ENCODE measurements at places on chromosomes 5 and 9.

DNA sequence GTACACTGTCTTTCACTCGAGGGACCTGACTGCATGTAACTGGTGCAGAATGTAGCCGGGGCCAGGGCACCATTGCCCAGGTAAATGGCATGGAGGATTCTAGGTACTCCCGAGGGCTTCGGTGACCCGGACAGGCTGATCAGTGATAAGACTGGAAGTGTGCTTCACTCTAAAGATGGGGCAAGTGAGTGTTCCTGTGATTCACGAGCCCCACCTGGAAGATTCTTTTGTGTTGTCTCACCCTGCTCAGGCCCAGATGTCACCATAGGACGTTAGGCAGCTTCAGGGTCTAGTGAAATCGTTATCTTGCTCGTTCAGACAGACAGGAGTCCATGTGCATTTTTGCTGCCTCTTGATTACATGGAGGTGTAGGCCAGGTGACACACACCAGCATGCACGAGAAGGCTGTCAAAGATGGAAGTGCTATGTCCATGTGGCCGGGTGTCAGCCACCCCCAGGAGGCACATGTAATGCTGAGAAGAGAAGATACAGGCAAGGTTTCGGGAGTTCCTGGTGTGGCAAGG, 73.9 kb downstream of the WNK2 start:
- no peak for DNase-seq

- DNase-seq: no peak
Observed at GRCh38 chr9:31740705-31741104, 643.7 kb upstream of the ACO1 start.

- DNase-seq: no peak
Observed at GRCh38 chr5:158549311-158549710, 550.4 kb downstream of the EBF1 start.

GRCh38 chr5:101720033-101720432, 576.1 kb downstream of the SLCO4C1 start:
- DNase-seq: no peak

DNA sequence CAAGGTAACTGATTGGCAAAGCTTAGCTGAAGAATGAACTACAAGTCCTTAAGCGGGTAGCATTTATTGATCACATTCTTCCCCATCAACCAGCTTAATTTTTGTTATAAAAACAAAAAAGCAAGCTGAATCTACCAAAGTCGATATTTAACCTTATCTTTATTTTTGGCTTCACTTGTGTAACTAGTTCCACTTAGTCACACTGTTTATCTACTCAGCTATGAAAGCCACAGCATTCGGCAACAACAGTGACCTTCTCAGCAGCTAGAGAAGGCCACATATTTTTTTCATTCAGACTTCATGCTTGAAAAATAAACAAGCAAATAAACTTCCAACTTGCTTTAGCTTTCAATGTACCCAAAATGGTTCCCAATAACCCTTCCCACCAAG, 69.4 kb downstream of the KLHL3 start:
- DNase-seq: no peak

GRCh38 chr9:108282872-108283271, 572.9 kb downstream of the ACTL7B start:
- DNase-seq: no peak

DNA sequence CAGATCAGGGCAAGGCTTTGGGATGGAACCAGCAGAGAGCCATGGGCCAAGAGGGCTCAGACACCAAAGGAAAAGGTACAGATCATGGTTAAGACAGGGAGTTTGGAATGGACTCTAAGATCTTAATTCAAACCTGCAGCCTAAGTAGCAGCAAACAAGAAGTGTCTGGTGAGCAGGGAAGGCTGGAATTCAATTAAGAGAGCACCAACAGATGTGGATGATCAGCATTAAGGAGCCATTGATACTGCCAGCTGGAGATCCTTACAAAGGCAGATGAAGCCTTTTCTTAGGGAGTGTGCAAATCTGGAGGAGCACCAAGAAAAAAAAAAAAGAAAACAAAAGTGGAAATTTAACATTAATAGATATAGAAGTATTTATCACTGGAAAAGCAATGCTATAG, 516.8 kb downstream of the RASEF start:
- no peak for DNase-seq

DNA sequence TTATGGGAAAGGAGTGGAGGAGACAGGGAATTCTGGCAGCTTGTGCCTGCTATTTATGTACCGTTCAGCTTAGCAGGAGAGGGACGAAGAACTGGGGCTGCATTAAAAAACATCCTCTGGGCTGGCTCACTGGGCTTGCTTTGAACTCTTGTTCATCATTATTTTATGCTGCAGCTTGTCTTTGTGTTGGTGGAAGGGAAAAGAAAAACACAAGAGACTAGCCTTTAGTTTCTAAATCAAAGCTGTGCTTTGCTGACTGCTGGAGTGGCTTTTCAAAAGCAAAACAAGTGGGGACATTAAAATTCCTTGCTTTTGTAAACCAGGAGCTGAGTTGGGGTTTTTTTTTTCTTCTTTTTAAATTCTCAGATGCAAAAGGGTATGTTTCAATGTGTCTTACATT, 5.9 kb upstream of the RGMB start:
- DNase-seq: no peak

DNA sequence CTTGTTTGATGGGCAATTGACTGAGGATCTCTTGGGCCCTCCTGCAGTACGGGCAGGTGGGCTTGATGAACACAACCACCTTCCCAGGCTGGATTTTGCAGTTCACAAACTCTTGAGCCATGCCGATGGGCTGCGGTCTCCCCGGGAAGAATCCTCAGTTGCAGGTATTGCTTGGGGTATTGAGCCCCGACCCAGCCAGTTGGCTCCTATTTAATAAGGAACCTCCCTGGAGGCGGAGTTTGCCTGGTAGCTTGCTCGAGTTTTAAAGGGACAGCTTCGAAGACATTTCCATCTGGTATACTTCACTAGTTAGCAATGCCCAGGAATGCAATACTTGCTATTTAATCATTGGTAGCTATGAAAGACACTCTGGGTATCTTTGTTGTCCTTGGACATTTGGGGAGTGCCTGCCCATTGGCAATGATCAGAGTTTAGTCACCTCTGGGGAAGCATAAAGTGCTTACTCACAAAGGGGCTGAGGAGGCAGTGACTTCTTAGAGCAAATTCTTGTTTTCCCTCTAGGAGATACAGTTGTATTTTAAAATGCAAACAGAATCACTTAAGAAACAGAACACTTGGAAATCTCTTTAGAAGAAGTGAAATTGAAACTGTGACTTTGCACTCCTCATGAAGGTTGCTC, at the start of gene GLRX:
Gene GLRX, minus strand, starts transcription at position 185 of the 640 bp plus-strand sequence. Its CDS starts 64 bp downstream, at position 121.
- peak; percentile 86 for DNase-seq

DNA sequence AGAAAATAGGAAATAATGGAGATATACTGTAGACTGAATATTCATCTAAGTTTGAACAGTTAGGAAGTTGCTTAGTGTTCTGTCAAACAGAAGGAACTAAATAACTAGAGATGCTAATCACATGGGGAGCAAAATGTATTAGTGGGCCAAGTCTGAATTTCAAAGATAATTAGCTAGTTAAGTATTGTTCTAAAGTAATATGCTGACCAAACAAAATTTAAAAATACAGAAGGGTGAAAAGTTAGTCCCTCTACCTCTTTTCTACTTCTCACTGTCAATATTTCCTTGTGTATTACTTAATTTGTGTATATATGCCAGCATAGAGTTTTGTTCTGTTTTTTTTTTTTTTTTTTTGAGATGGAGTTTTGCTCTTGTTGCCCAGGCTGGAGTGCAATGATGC, 4.0 kb downstream of the MCCC2 start:
- DNase-seq: no peak

DNA sequence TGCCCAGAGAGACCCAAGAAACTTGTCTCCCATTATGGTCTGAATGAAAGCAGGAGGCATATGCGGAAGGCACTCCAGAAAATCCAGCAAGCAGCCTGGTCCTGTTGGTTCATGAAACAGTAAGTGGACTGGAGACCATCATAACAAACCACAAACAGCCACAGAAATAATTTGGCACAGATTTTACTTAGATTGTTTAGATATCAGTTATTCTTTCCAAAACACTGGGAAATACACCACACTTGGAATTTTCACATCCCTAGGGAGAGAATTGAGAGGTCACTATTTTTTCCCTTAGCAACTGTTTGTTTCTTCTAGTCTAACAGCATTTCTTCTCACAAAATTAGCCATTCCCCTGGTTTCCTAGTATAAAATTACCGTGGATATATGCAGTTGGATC, 300.8 kb downstream of the OSTF1 start:
- DNase-seq: no peak

- no peak for DNase-seq
Observed at GRCh38 chr5:107615299-107615817, 55.4 kb downstream of the EFNA5 start.

DNA sequence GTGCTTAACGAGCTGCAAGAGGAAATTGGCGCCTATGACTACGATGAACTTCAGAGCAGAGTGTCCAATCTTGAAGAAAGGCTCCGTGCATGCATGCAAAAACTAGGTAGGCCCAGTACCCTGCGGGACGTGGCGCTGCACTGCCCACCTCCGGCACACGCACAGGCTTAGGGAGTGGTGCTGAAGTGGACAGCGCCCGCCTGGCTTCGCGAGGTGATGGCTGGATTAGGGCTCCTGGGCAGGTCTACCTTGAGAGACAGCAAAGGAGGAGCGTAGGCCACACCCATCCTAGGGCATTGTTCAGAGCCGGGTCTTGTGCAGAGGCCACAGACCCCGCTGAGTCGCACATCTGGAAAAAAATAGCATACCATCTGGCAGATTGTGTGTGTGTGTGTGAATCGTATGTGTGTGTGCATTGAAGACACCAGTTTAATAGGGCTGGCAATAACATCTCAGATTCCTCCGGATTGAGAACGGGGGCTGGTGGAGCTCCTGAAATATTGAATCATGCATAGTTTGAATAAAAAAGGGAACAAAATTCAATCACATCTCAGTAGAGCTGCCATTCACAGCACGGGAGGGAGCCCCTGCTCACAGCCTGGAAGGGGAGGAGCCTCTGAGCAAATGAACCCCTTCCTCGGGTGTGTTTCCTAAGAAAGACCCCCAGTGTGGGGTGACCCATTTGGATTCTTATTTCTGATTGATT, 11.1 kb downstream of the OLFM1 start:
- no peak for DNase-seq

DNA sequence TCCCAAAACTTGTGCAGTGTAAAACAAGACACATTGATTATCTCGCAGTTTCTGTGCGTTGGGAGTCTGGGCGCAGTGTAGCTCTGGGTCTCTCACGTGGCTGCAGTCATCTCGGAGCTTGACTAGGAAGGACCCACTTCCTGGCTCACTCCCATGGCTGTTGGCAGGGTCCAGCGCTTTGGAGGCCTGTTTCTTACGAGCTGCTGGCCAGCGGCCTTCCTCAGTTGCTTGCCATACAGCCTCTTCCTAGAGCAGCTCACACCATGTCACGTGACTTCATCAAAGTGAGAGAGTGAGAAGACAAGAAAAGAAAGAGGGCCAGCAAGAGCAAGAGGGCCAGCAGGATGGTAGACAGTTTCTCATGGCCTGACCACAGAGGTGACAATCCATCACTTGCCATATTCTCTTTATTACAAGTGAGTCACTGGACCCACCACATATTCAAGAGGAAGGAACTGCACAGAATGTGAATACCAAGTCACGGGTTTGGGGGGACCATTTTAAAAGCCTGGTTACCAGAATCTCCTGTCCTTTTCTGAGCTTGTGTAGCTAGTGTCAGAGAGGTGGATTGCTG, 36.2 kb downstream of the MCCC2 start:
- no peak for DNase-seq

DNA sequence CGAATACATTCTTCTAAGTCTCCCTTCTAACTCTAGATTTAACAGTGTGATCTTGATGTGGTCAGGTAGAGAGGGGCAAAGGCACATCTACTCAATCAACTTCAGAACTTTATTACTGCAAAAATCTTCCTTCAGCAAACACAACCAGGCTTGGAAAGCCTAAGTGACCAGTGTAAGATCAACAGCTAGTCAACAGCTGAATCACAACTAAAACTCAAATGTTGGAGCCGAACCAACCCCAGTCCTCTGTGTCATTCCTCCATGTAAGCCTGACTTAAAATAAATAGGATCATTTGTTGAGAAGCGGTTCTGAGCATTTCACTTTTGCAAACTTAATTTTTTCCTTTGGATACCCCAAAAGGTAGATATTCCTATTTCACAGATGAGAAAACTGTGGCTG, 352.7 kb downstream of the EBF1 start:
- DNase-seq: peak; percentile 29

DNA sequence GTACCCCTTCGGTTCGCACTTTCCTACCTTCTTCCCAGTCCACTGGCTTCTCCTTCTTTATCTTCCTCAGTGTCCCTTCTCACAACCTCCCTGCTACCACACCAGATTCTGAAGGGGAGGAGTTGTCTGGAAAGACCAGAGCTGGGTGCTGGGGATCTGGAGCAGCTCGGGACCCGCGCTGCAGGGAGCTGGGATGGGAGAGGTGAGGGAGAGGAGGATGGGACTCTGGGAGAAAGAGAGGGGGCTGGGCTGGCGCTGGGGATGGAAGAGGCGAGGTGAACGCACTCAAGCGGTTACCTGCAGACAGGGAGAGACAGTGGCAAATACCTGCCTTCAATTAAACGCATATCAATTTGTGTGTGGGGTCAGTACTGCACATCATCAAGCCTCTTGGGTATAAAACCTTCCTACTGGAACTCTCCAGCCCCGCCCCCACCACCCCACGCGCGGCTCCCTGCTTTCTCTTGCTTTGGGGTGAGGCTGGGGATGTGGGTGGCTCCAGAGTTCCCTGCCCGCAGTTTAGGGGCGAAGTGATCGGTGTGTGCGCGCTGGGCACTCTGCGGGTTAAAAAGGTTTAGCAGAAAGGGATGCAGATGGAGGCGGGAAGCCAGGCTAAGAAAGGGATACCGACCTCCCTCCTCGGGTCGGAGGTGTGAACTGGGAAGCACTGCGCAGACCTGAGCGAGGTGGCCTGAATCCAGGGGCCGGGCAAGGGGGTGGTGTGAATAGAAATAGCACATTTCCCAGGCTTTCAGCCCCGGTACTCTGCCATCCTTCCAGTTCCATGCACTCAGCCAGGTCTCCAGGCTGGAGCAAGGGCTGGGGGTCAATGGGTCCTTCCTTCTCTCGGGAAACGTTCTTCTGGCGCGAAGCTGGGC, 977 bp upstream of the PAM start:
- no peak for DNase-seq

GRCh38 chr5:176521286-176521685, 15.9 kb downstream of the RNF44 start:
- DNase-seq: no peak

- no peak for DNase-seq
Observed at GRCh38 chr9:117777823-117778222, 73.6 kb downstream of the TLR4 start.

- no peak for DNase-seq
Observed at GRCh38 chr5:59188419-59189225, 605.7 kb downstream of the RAB3C start.

- no peak for DNase-seq
Observed at GRCh38 chr9:17807613-17808282, 228.9 kb downstream of the SH3GL2 start.

GRCh38 chr5:65394087-65394486, 87.6 kb downstream of the ADAMTS6 start:
- DNase-seq: peak; percentile 89

DNA sequence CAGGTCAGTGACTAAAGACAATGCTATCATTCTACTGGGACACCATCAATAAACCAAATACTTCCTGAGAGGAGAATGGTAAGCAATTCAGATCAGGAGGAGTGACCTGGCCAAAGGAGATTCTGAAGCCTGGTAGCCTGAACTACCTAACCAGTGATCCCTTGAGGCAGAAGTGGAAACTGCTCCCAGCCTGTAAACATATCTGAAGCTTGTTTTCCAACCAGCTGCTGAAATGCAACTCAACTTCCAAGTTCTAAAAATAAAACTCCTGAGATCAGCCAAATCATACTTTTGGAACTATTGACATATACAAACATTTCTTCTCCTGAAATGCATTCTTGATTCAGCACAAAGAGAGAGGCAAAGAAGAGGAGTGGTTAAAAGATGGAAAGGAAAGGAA, 204.1 kb downstream of the EBF1 start:
- DNase-seq: no peak
